ENCODE measurements at places on chromosomes 1 and 21.

DNA sequence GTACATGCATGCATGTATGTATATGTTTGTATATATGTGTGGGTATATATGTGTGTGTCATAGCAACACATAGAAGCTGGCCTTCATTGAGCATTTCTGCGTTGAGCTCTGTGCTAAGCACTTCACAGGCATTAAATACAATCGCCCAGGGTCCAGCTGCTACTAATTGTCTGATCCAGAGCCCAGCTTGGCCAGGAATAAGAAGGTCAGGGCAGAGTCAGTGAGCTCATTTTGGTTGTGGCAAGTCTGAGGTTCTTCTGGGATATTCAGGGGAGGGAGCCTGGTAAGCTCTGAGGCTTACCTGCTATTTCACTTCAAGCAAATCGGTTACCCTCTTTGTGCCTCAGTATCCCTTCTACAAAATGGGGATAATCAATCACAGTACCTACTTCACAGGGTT lies 59.6 kb downstream of the FOXO6 start:
- DNase-seq = no peak

DNA sequence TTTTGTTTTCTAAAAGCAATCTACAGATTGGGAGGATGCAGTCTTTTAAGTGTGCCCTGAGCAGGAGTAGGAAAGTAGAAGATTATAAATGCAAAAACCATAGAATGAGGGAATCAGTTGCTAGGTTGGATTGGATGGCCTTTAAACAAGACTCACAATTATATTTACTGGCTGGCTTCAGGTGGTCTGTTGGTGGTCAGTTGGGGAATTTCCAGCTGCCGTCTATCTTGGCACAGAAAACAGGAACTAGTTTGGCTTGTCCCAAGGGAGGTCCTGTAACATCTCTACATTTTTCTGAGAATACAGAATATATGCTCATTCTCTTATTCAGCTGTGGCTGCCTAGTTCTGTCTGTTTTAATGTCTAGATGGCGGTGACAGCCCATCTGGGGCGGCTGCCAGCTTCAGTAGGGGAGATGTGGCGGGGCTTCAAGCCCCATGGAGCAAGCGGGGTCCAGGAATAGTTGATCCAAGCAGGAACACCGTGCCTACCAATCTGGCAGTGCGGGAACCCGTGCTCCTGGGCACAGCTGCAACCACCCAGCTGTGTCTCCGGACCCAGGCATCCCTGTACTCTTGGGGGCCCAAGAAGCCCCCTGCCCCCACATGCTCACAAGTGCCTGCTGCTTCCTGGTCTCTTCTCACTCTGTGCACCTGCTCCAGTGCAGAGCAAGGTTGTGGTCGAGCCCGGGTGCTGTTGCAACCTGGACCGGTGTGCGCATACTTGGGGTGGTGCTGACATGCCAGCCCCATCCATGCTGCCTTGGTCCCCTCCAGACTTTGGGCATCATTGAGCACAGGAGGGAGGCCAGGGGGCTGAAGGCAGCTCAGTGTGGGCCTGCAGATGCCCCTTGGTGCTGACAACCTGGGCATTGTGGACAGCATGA lies 1182.6 kb downstream of the AMY1C start:
- no peak for DNase-seq

GRCh38 chr1:172512591-172512990 lies 20.4 kb upstream of the SUCO start:
- DNase-seq = no peak

- DNase-seq = no peak
These were observed 19.9 kb upstream of the HMGCL start for GRCh38 chr1:23845163-23845562.

DNA sequence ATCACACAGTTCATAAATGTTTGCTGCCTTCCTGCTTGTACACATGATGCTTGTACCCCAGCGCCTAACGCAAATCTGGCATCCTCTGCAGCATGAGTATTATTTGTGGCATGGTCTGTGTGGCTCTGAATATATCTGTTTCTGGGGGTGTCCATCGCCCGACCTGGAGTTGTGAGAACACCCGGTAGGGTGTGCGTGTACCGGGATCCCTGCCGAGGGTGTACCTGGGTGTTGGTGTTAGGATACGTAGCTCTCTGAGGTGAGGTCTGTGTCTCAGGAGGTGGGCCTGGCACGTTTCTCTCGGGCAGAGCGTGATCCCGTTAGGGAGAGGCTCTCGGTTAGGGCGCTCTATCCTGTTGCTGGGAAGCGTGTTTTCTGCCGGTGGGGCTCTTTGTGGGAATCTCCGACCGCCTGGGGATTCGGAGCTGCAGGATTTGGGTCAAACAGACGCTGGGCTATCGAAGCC lies 10.4 kb upstream of the CDC20 start:
- DNase-seq = no peak

DNA sequence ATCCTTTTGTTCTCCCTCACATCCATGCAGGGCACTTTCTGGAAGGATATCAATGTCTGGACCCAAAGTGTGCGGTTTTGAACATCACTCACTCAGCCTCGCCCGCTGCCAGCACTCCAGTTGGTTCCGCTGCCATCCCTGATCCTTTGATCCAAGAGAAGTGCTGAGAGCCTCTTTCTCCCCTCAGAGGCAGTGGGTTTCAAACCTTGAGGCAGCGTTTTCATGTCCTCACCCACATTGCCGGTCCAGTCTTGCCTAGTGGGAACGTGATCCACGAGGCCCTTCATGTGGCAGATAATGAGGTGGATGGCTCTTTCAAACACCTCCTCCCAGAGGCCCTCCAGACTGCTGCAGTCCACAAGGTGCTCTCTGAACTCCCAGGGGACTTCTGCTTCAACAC lies 122.2 kb downstream of the ACTL8 start:
- no peak for DNase-seq

- no peak for DNase-seq
These were observed 130.2 kb downstream of the TPR start for GRCh38 chr1:186244825-186245224.

DNA sequence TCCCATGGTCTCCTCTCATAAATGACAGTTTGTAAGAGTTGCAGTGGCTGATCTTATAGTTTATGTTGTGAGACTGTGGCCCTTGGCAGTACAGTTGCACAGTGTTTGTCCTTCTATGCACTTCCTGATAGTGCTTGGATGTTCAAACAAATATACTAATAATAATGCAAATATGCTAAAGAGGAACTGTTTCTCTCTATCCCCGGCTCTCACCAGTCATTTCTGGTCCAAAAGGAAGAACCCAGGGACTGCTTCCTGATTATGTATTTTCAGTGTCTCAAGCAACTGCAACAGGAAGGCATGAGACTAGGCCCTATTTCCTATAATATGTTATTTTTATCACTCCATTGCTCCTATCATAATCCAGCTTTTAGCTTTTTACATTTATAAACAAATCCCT lies 17.0 kb upstream of the SUCO start:
- no peak for DNase-seq

GRCh38 chr1:66275601-66276023 lies 258.3 kb upstream of the SGIP1 start:
- DNase-seq = no peak

GRCh38 chr1:247487057-247487456 lies 29.2 kb upstream of the OR2B11 start:
- no peak for DNase-seq

DNA sequence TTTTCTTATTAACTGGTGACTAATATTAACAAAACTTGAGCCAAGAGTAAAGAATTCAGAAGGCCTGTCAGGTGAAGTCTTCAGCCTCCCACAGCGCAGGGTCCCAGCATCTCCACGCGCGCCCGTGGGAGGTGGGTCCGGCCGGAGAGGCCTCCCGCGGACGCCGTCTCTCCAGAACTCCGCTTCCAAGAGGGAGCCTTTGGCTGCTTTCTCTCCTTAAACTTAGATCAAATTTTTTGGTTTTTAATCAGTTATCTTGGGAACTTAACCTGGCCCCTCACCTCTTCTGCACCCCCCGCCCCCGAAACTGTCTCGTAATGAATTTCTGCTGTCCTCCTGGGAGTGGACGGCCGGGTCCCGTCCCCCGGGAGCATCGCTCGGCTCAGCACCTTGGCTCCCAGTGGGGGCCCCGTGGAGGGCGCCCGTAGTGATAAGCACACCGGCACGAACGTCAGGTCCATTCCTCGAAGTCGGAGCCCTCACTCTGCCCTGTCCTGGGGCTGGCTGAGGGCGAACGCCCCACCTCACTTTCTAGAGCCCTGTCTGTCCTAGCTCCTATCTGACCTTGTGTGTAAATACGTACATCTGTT lies 29.5 kb upstream of the TRAPPC10 start:
- no peak for DNase-seq

DNA sequence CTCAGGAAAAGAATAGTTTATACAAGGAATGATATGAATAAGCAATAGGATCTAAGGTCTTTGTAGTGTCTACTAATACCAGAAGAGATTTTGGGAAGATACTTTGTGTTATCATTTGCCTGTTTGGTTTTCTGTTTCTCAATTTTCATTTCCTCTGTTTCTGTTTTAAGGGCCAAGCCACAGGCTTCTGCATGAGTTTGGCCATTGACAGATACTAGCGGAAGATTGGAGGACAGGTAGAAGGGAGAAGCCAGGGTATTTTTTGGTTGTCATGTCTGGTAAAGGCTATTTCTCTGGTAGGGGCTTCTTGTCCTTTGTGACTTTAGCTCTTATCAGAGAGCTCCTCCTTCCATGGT lies 51.4 kb downstream of the HS2ST1 start:
- no peak for DNase-seq

DNA sequence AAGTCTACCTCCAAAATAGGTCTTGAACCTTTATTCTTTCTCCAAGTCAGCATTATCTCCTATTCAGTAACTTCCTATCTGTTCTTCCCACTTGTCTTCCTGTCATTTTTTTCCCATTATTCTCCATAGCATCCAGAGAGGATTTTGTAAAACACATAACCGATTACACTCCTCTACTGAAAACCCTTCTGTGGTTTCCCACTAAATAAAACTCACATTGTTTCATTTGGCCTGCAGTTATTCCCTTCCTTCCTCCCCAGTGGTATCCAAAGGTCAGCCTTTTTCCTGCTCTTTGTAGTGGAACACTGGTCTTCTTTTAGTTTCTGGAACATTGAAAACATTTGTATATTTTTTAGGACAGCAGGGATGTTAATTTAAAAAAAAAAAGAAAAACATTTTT lies 266.0 kb downstream of the GPR52 start:
- DNase-seq = no peak

- DNase-seq = no peak
These were observed 58.3 kb downstream of the MACF1 start for GRCh38 chr1:39262802-39263201.

GRCh38 chr1:169240449-169241232 lies 127.0 kb downstream of the NME7 start:
- DNase-seq = no peak

DNA sequence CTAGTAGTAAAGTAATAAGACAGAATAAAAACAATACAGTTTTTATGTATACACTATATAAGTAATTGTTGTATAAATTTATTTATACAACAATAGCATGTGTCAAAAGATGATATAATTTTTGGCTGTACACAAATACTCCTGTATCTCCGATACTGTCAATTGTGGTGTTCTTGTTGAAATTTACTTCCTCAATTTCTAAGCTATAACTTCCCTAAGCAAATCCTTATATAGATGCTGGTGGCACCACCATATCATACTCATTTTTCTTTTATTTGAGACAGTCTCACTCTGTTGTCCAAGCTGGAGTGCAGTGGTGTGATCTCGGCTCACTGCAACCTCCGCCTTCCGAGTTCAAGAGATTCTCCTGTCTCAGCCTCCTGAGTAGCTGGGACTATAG lies 141.0 kb upstream of the HP1BP3 start:
- DNase-seq = no peak

DNA sequence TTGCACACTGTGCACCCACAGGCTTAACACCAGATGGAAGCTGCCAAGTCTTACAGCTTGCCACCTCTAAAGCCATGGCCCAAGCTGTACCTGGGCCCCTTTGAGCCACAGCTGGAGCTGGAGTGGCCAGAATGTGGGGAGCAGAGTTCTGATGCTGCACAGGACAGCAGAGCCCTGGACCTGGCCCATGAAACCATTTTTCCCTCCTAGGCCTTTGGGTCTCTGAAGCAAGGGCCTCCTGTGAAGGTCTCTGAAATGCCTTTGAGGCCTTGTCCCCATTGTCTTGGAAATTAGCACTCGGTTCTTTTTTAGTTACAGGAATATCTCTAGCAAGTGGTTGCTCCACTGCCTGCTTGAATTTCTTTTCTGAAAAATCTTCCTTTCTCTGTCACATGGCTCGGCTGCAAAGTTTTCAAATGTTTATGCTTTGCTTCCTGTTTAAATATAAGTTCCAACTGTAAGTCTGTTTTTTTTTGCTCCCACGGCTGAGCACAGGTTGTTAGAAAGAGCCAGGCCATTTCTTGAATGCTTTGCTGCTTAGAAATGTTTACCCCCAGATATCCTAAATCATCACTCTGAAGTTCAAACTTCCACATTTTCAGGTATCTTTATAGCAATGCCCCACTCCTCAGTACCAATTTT lies 156.8 kb upstream of the GORAB start:
- DNase-seq = no peak

DNA sequence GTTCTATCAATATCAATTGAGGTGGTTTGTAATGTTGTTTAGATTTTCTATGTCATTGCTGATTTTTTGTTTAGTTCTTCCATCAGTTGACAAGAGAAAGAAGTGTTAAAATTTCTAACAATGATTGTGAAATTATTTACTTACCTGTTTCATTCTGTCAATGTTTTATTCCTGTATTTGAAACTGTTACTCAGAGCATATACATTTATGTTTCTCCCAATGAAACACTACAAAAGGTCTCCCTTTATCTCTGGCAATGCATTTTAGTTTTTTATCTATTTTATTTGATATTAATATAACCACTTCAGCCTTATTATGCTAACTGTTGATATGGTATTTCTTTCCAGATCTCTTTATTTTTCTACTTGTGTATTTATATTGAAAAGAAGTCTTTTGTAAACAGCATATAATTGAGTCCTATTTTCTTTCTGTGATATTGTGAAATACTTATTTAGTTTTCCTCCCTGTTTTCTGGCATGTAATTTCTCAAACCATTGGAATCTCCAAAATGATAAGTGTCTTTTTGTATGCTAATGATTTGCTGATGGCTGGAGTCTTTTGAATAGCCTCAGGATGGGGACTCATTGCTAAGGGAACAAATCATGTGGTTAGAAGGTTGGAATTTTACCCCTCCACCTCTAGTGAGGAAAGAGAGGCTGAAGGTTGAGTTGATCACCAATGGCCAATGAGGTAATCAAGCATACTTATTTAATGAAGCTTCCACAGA lies 122.0 kb downstream of the ADSS2 start:
- no peak for DNase-seq

DNA sequence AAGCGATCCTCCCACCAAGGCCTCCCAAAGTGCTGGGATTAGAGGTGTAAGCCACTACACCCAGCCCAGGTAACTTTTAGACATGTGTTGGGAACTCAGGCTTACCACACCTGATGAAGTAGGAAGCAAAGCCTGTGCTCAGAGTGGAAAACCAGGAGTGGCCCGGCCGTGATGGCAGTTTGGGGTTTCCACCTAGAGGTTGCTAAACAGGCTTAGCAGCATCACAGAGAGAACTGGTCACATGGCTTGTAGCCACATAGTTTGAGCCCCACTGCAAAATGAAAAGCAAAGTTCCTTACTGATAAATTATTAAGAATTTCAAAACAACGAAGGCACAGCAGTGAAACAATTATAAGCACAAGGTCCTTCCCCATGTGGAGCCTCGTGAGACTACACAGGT lies 142.6 kb upstream of the CXADR start:
- no peak for DNase-seq
